Esophagus squamous epithelium (tissue), 5 donors: ENCODE measurements at places on chromosomes 2 and 18. TPM values are rescaled to one million over a fixed set of nuclear protein-coding genes. Genes with fewer than 3 reads are reported as not detected.

CDK5R2 gene
- not detected for total RNA-seq

TCF23 gene
- total RNA-seq: not detected

LYPD1 gene
- 0.57 TPM for total RNA-seq

FAM228A gene
- 0.19 TPM for total RNA-seq

DNA sequence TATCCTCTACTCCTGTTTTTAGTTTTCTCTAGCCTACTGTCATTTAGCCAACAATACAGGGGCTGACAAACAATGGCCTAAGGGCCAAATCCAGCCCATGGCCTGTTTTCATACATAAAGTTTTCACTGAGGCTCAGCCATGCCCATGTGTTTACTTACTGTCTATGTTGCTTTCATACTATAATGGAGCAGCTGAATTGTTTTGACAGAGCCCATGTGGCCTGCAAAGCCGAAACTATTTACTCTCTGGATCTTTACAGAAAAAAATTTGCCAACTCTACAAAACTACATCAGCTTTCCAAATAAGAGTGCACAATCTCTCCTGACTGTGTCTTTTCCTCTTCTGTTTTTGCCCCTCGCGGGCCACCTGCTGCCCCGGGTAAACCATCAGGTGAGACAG lies 24.0 kb downstream of the LGALSL start:
- no peak for DNase-seq
- H3K27ac ChIP-seq: no peak overlapping the region
- no peaks in the 10 kb centered on the region for H3K27me3 ChIP-seq
- H3K4me3 ChIP-seq: no peak overlapping the region
